ENCODE measurements at places on chromosomes 6 and 20. TPM values are rescaled to one million over a fixed set of nuclear protein-coding genes. Genes with fewer than 3 reads are reported as not detected.

The LHFPL5 gene
- total RNA-seq: not detected

The KIAA0408 gene
- total RNA-seq: 6.5 TPM

The HLA-E gene
- total RNA-seq: 332 TPM

The NKX2-2 gene
- 1.4 TPM for total RNA-seq

The RIN2 gene
- total RNA-seq: 72.3 TPM

GRCh38 chr6:69038841-69039240, 403.8 kb downstream of the ADGRB3 start:
- DNase-seq: no peak

- no peak for DNase-seq
Measured at GRCh38 chr6:85015396-85015990, 251.1 kb upstream of the TBX18 start.

GRCh38 chr6:20366082-20366830, 35.4 kb upstream of the E2F3 start:
- peak; percentile 4 for DNase-seq

DNA sequence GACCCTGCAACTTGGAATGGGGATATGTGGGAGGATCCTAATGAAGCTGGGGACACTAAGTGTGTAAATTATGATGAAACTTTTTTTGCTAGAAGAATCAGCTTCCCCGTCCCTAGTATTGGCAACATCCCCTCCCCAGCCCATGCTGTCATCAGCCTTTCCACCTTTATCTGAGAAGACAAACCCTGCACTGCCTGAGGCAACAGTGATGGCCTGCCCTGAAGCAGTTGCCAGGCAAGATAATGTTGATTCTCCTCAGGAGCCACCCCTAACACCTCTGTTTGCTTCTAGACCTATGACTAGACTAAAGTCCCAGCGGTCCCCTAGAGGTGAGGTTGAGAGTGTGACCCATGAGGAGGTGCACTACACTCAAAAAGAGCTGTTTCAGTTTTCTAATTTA, 27.1 kb downstream of the MICA start:
- DNase-seq: no peak

- no peak for DNase-seq
Measured at GRCh38 chr20:40294175-40294574, 394.9 kb downstream of the MAFB start.

DNA sequence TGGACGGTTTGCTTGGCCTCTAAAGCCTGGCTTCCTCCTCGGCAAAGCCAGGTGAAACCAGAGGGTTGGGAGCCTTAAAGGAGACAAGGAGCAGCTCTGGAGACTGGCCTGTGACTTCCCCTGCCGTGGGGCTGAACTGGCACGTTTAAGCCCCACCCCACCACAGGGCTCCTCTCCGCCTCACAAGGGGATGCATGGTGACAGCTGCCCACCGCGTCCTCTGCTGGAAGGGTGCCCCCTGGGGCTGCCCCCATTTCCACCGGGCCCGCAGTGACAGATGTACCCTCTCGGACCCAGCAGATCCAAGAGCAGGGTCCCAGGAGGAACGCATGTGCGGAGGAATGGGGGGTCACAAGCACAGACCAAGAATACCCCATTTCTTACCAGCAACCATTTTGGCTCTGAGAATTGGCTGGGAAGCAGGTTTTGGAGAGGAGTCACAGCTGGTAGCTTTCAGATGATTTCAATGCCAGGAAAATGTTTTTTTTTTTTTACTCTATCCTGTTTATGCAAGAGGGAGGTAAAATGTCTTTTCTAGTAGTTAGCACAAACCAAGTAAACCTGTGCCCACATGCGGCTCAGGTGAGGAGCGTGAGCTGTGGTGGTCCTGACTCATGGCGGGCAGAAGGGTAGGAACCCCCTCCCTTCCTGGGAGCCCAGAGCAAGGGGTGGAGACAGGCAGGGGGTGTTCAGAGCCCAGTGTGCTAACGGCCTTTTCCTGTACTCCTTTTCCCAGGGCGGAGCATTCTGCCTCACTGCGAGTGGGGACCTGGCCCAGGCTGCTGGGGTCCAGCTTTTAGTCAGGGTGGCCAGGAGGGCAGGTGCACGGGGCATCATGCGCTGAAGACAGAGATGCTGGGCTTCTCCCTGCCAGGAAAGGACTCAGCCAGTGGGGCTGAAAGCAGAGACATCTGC, 33.0 kb downstream of the FRMD1 start:
- DNase-seq: no peak

- DNase-seq: no peak
Measured at GRCh38 chr6:53322188-53323029, 26.3 kb downstream of the ELOVL5 start.

- no peak for DNase-seq
Measured at GRCh38 chr6:109612268-109612667, 78.7 kb downstream of the AK9 start.

- DNase-seq: no peak
Measured at GRCh38 chr6:72533606-72534005, 88.3 kb upstream of the KCNQ5 start.

DNA sequence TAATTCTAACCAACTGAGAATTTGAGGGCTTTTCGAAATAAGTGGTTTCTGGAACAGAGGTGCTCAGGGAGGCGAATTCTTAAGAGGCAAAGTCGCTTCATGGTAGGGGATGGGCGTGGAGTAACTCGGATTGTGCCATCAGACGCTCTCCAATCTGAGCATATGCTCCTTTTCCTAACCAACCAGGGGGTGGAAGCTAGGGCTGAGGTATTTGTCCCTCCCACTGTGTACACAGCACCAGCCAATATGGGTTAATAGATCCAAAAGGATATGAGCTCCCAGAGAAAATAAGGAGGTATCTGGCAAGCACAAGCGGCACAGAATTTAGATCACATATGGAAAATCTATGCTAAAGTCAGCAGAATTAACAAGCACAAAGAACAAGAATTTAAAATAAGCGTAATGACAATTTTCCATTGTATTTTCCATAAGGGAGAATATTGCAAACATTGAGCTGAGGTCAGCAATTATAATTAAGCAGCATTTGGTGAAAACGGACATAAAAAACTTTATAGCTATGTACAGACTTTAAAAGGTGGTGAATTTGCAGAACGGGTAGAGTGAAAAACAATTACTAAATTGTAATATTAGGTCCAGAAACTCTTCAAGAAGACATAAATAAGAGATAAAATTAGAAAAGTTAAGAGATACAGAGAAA, 55.0 kb upstream of the PHACTR1 start:
- no peak for DNase-seq

GRCh38 chr20:59163631-59164530, at the start of gene ZNF831:
ZNF831 (plus strand) TSS chr20:59163821; CDS start chr20:59191020, 27,199 bp downstream.
- no peak for DNase-seq

GRCh38 chr6:160137989-160138835, 16.6 kb downstream of the SLC22A1 start:
- no peak for DNase-seq

- DNase-seq: no peak
Measured at GRCh38 chr6:139325125-139325524, 33.3 kb upstream of the TXLNB start.

- DNase-seq: no peak
Measured at GRCh38 chr20:4435225-4435624, 286.5 kb upstream of the PRND start.

- no peak for DNase-seq
Measured at GRCh38 chr6:85357651-85358050, 92.2 kb upstream of the NT5E start.

DNA sequence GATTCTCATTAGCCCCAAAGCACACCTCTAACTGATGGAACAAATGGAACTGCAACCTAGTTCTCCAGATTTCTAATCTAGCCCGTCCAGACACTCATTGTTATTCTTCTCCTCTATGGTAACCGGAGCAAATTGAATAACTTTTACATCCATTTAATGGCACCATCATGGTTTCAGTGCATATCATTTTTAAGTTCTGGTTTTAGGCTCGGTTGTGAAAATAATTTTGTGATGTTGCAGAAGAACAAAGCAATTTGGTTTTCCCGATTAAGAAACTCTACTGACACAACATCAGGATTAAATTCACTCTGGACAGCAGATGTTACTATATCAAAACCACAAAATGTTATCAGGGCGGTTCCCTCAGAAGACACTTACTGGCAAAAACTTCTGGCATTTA, 42.5 kb upstream of the HBS1L start:
- DNase-seq: no peak

- no peak for DNase-seq
Measured at GRCh38 chr6:2958776-2959175, 12.6 kb downstream of the SERPINB6 start.

- peak; percentile 77 for DNase-seq
Measured at GRCh38 chr20:3168079-3168828, 5.1 kb downstream of the LZTS3 start.

DNA sequence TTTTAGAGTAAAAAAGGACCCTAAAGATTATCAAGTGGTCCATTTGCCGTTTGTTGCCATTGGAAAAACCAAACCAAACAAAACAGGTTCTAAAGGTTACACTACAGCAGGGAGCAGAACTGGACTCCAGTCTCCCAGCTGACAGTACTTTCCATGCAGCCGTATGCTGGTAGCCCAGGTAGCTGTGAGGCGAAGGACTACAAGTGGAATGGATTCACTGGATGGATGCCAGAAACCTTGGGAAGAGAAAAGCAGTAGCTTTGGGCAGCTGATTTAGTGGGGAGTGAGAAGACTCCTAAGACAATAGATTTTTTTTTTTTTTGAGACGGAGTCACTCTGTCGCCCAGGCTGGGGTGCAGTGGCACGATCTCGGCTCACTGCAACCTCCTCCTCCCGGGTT, 88.3 kb downstream of the SASH1 start:
- no peak for DNase-seq
